ENCODE measurements at places on chromosomes 3 and 15.

DNA sequence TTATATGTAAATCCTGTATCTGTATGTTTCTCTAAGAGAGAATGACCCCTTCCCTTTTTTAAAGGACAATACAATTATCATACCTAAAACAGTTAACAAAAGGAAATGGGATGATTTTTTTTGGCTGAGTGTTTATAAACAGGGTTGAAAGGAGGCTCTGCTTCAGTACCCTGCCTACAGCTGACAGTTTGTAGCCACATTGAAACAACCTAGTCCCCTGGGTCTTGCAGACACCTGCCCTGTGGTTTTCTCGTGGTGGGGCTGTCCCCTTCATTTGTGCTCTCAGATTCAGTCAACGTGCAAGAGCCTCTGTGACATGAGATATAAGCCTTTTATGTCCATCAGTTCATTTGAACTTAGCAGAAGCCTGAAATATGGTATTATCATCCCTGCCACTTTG is 2.3 kb upstream of the HMCES start:
- no peak for DNase-seq

- no peak for DNase-seq
Observed at GRCh38 chr3:53834429-53835095, 11.7 kb downstream of the CHDH start.

GRCh38 chr3:99472385-99472784 is 166.0 kb upstream of the COL8A1 start:
- DNase-seq, result no peak

GRCh38 chr3:11832981-11833905 is 13.4 kb downstream of the TAMM41 start:
- no peak for DNase-seq

GRCh38 chr3:118960876-118961450 is 73.7 kb downstream of the IGSF11 start:
- no peak for DNase-seq

- no peak for DNase-seq
Observed at GRCh38 chr3:126728680-126729079, 24.6 kb downstream of the CHCHD6 start.

DNA sequence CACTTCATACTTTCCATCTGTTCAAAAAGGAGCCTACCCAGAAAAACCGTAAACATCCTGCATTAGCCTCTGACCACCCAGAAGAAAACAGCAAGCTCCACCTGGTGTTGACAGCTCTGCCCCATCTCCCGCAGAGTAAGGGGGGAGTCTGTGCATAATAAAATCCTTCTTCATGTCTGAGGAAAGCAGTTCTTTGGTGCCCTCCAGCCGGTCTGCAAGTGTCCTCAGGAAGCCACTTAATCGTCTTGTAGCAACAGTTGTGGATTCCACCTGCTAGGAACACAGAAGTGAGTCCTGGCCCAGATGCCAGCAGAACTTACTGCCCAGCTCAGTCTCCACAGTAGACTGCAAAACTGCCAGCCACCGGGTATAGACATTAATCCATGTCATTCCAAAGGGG is 22.5 kb downstream of the RIOX2 start:
- no peak for DNase-seq

DNA sequence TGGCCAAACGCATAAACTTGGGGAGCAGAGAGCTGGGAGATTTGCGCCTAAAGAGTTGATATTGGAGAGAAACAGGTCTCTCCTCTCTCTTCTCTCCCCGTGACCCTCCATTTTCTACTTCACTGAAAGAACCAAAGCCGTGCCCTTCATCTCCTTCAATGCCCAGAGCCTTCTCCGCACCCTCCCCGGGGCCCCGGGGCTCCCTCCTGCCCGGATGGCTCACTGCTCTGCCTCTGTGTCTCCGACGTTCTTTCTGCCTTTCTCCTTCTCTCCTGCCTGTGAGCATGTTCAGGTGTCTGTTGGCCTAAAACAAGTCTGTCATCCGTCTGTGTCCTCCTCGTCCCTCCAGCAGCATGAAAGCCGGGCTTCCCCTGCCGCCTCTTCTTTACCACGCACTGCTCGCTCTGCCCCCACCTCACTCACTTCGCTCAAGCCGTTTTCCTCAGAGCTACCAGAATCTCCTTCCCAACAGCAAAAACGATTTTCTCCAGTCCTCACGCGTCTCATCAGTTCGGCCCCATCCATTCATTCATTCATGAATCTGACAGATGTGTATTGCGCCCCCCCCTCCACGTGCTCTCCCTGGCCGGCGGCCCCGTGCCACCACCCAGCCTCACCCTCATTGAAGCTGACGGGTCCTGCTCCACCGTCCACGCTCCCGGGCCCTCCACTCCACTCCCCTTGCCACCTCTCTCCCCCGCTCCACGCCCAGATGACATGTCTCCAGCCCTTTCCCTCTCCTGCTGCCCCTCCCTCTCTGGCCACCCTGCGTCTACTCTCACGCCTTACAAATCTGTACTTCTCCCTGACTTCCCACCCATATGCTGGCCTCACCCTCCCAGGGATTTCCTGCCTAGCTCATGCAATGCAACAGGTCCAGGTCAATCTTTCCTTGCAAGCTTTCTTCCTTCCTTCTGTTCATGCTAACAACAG is 10.2 kb downstream of the MUC4 start:
- DNase-seq, result peak; percentile 80

- no peak for DNase-seq
Observed at GRCh38 chr3:126685021-126685420, 19.0 kb upstream of the CHCHD6 start.

- no peak for DNase-seq
Observed at GRCh38 chr3:126474498-126475412, 936 bp downstream of the ZXDC start.

DNA sequence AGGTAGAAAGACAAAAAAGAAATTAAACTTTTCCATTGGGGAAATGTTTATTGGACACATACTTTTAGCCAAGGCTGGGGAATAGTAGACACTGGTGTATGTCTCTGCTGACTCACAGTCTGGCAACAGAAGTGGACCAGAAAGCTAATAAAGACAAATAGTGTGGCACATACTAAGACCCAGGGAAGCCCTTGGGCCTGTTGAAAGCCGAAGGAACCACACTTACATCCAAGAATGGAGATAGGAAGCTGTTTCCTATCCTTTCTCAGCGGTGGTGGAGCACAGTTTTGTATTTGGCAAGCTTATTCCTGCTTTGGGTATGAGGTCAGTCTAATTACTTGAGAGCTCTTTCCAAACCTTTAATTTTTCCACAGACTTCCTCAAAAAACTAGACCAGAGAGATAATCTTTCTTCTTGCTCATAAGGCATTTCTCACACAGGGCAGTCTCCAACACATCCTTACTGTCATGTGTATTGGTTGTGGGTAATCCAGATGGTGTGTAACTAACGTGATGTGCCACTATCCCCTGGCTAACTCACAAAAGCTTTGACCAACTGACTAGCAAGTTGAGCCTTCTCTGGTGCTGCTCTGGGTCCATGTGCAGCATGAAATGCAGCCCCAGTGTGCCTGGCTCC is 279.1 kb upstream of the IGF1R start:
- peak; percentile 51 for DNase-seq

Measured in osteocyte (in vitro differentiated cells).